ENCODE measurements at places on chromosomes 1 and 21. TPM values are rescaled to one million over a fixed set of nuclear protein-coding genes. Genes with fewer than 3 reads are reported as not detected.

S100A8 gene
- total RNA-seq = 185 TPM

TM2D1 gene
- 60.5 TPM for total RNA-seq

TMEM59 gene
- 215 TPM for total RNA-seq

ILDR2 gene
- 3.1 TPM for total RNA-seq

SLC26A9 gene
- total RNA-seq = not detected

ODR4 gene
- total RNA-seq = 22.2 TPM

HTR6 gene
- not detected for total RNA-seq

SDC3 gene
- total RNA-seq = 11.1 TPM

ATAD3B gene
- 22.4 TPM for total RNA-seq

GBP3 gene
- 31.3 TPM for total RNA-seq

ACKR1 gene
- not detected for total RNA-seq

All from tracheal epithelial cell (primary cell).